Right atrium auricular region (tissue), 2 donors: ENCODE measurements at places on chromosomes 1 and 21. TPM values are rescaled to one million over a fixed set of nuclear protein-coding genes. Genes with fewer than 3 reads are reported as not detected.

The PRKACB gene
- total RNA-seq: 35.0 TPM

The SUSD4 gene
- 17.7 TPM for total RNA-seq

The LAPTM5 gene
- total RNA-seq: 62.8 TPM

- H3K36me3 ChIP-seq: peaks cover 49% of the 10 kb centered on the region
- no peaks in the 10 kb centered on the region for H3K4me1 ChIP-seq
- H3K27me3 ChIP-seq: no peaks in the 10 kb centered on the region
- no peak overlapping the region for H3K27ac ChIP-seq
These were observed 10.9 kb upstream of the CDK11B start for GRCh38 chr1:1669468-1670440.

DNA sequence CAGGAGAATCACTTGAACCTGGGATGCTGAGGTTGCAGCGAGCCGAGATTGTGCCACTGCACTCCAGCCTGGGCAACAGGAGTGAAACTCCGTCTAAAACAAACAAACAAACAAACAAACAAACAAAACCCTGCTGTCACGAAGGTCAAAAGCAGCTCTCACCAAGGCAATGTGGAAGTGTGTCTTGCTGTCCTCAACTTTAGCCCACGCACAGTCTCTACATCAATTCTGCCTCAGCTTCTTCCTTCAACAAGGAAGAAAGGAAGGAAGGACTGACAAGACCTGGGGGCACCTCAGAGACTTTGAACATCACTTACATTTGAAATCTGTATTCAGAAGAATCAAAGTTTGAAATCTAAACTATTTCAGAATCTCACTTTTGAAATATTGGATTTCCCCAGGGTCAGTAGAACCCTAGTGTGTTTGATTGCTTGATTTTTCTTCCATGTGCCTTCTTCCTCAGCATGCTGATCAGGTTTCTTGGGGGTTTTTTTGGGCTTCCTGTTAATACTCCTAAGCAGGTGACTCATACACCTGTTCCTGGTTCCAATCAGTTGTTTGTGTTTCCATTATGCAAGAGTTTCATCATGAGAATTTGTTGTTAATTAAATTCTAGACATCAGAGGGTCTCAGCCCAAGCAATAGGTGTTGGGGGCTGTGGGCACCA, 6.5 kb upstream of the CSTB start:
- no peak overlapping the region for H3K4me3 ChIP-seq
- no peaks in the 10 kb centered on the region for H3K36me3 ChIP-seq
- no peak overlapping the region for H3K27ac ChIP-seq
- no peak for DNase-seq
- H3K27me3 ChIP-seq: no peaks in the 10 kb centered on the region

DNA sequence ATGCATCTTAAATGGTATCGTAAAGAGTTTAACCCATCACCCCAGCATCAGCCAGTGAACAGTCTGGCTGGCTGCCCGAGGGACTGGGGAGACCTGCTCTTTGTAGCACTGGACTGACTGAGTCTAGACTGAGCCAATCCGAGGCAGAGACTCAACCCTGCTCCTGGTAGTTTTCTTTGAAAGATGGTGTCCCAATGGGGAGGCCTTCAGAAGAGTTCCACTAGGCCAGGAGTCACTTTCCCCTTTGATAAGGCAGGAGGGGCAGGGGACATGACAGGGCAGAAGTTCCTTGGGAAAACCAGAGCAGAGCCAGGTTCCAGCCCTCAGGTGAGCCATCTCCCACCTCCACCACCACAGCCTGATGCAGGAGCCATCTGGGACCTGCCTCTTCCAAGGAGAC, 203.5 kb downstream of the CAMTA1 start:
- no peak for DNase-seq
- no peak overlapping the region for H3K27ac ChIP-seq
- no peaks in the 10 kb centered on the region for H3K27me3 ChIP-seq
- no peaks in the 10 kb centered on the region for H3K36me3 ChIP-seq
- H3K4me1 ChIP-seq: no peaks in the 10 kb centered on the region

- no peak for DNase-seq
- no peak overlapping the region for H3K4me3 ChIP-seq
- H3K4me1 ChIP-seq: peaks cover 31% of the 10 kb centered on the region
- H3K27me3 ChIP-seq: no peaks in the 10 kb centered on the region
- H3K27ac ChIP-seq: peak overlapping the region; percentile 38
These were observed 60.4 kb downstream of the KCNN3 start for GRCh38 chr1:154809436-154810413.

- H3K4me1 ChIP-seq: no peaks in the 10 kb centered on the region
- H3K27me3 ChIP-seq: no peaks in the 10 kb centered on the region
- peak overlapping the region; percentile 57 for H3K27ac ChIP-seq
- DNase-seq: no peak
- no peak overlapping the region for H3K4me3 ChIP-seq
These were observed 10.7 kb upstream of the CCN1 start for GRCh38 chr1:85569737-85570404.

GRCh38 chr1:179366093-179366800, 476 bp downstream of the AXDND1 start:
- no peaks in the 10 kb centered on the region for H3K4me1 ChIP-seq
- no peaks in the 10 kb centered on the region for H3K27me3 ChIP-seq
- H3K27ac ChIP-seq: peak overlapping the region; percentile 86
- H3K4me3 ChIP-seq: peak overlapping the region; percentile 61

DNA sequence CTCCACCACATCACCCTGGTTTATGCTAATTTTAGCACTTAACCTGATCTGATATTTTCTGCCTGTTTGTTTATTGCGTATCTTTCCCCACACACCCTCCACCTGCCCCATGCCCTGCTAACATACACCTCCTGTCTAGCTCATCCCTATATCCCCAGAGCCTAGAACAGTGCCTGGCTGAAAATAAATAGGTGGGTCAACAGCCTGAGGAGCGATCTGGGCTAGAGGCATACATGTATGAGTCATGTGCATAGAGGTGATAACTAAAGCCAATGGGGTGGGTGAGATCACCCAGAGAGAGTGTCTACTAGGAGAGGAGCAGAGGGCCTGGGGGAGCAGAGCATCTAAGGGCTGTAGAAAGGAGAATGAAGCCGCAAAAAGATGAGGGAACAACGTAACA, 2.7 kb downstream of the HTR1D start:
- H3K36me3 ChIP-seq: no peaks in the 10 kb centered on the region
- no peak overlapping the region for H3K4me3 ChIP-seq
- H3K27me3 ChIP-seq: peaks cover 19% of the 10 kb centered on the region
- H3K27ac ChIP-seq: no peak overlapping the region
- H3K4me1 ChIP-seq: no peaks in the 10 kb centered on the region

- no peak overlapping the region for H3K27ac ChIP-seq
- no peaks in the 10 kb centered on the region for H3K27me3 ChIP-seq
- no peak for DNase-seq
These were observed 10.6 kb downstream of the ACTL8 start for GRCh38 chr1:17765444-17766411.

- H3K4me3 ChIP-seq: peak overlapping the region; percentile 92
- no peaks in the 10 kb centered on the region for H3K27me3 ChIP-seq
- peak overlapping the region; percentile 97 for H3K27ac ChIP-seq
- H3K4me1 ChIP-seq: peaks cover 15% of the 10 kb centered on the region
- H3K36me3 ChIP-seq: peaks cover 11% of the 10 kb centered on the region
- DNase-seq: no peak
These were observed 553 bp upstream of the NDUFV3 start for GRCh38 chr21:42892582-42892930.

DNA sequence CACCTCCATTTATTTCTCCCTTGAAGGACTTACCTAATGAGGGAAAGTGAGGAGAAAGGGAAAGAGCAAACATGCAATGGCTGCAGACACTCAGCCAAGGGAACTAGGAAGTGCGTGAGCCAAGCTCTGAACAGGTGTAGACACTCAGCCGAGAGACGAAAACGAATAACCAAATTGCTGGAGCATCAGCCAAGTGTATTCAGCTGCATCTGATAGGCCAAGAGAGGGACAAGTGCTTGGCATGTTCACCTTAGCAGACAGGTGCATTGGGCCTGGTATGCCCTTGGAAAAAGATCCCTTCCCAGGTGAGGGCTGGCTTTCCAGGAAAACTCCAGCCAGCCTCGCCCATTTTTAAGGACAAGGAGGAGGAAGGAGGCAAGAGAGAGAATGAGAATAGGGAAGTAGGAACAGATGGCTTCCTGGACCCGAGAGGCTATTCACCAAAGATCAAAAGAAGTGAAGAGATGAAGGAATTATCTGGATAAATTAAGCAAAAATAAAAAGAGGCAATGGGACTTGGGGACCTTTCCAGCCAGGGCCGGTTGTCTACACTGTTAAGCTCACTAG, 184.7 kb downstream of the TOMM20 start:
- DNase-seq: no peak
- no peak overlapping the region for H3K27ac ChIP-seq
- H3K4me3 ChIP-seq: no peak overlapping the region

- H3K4me1 ChIP-seq: no peaks in the 10 kb centered on the region
- no peak overlapping the region for H3K4me3 ChIP-seq
- no peaks in the 10 kb centered on the region for H3K27me3 ChIP-seq
- H3K27ac ChIP-seq: peak overlapping the region; percentile 31
- no peaks in the 10 kb centered on the region for H3K36me3 ChIP-seq
These were observed 48.6 kb upstream of the LMO4 start for GRCh38 chr1:87279966-87280535.

- DNase-seq: no peak
- peak overlapping the region; percentile 54 for H3K27ac ChIP-seq
- H3K4me1 ChIP-seq: peaks cover 12% of the 10 kb centered on the region
- H3K27me3 ChIP-seq: no peaks in the 10 kb centered on the region
- H3K36me3 ChIP-seq: no peaks in the 10 kb centered on the region
These were observed 52.8 kb downstream of the SLC44A3 start for GRCh38 chr1:94872771-94873495.

DNA sequence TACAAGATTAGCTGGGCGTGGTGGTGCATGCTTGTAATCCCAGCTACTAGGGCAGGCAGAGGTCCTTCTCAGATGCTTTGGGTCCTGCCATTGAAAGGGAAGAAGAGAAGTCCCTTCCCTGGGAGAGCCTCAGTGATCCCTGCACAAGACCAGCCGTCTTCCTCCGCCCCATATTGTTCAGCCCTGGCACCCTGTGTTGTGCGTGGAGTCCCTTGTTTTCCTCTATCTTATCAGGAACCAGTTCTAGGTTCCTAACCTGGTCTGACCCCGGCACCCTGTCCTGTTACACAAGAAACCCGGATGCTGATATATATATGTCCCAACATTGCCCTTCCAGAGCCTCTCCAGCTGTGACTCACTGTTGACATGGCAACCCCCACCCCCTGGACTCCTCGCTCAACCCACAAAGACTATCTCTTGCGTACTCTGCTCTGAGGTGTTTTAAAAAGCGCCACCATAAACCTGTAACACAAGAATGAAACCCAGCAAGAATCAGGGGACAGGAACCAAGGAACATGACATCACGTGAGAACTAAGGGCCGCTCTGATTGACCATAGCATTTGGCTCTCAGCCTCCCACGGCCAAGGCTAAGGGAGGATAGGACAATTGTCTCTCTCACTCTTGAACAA, 4.8 kb downstream of the MX2 start:
- peak overlapping the region; percentile 3 for H3K27ac ChIP-seq
- DNase-seq: peak; percentile 85
- no peaks in the 10 kb centered on the region for H3K27me3 ChIP-seq
- H3K4me1 ChIP-seq: peaks cover 51% of the 10 kb centered on the region
- no peak overlapping the region for H3K4me3 ChIP-seq

- peaks cover 58% of the 10 kb centered on the region for H3K4me1 ChIP-seq
- H3K36me3 ChIP-seq: no peaks in the 10 kb centered on the region
- no peak overlapping the region for H3K4me3 ChIP-seq
- H3K27ac ChIP-seq: peak overlapping the region; percentile 40
These were observed 46.7 kb upstream of the PPP2R5A start for GRCh38 chr1:212238552-212238951.

- peak overlapping the region; percentile 77 for H3K27ac ChIP-seq
- DNase-seq: no peak
- H3K4me1 ChIP-seq: peaks cover 82% of the 10 kb centered on the region
- no peak overlapping the region for H3K4me3 ChIP-seq
- H3K27me3 ChIP-seq: no peaks in the 10 kb centered on the region
These were observed 96.4 kb downstream of the C1orf21 start for GRCh38 chr1:184483101-184483683.

DNA sequence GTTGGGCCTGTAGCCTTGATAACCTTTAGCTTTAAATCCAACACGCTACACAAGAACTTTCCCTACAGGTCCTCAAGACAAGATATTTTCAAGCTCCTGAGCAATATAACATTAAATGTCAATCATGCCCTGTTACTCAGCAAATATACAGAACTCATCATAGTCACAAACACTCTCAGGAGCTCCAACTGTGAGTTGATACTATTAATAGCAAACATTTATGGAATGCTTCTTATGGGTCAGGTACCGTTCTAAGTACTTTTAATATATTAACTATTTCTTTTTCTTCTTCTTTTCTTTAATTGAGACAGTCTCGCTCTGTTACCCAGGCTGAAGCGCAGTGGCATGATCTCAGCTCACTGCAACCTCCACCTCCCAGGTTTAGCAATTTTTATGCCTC, 10.1 kb downstream of the EYA3 start:
- H3K27me3 ChIP-seq: no peaks in the 10 kb centered on the region
- H3K27ac ChIP-seq: peak overlapping the region; percentile 57
- peaks cover 35% of the 10 kb centered on the region for H3K4me1 ChIP-seq
- peaks cover 8% of the 10 kb centered on the region for H3K36me3 ChIP-seq
- no peak for DNase-seq

GRCh38 chr1:32241001-32241763, 5.8 kb upstream of the FAM167B start:
- no peaks in the 10 kb centered on the region for H3K27me3 ChIP-seq
- H3K36me3 ChIP-seq: no peaks in the 10 kb centered on the region
- peak overlapping the region; percentile 70 for H3K4me3 ChIP-seq
- H3K27ac ChIP-seq: peak overlapping the region; percentile 88
- H3K4me1 ChIP-seq: peaks cover 28% of the 10 kb centered on the region
- DNase-seq: peak; percentile 73

GRCh38 chr1:36602184-36602583, 119.5 kb upstream of the CSF3R start:
- no peak for DNase-seq
- H3K4me3 ChIP-seq: no peak overlapping the region
- H3K36me3 ChIP-seq: no peaks in the 10 kb centered on the region
- H3K27me3 ChIP-seq: no peaks in the 10 kb centered on the region
- H3K27ac ChIP-seq: no peak overlapping the region

DNA sequence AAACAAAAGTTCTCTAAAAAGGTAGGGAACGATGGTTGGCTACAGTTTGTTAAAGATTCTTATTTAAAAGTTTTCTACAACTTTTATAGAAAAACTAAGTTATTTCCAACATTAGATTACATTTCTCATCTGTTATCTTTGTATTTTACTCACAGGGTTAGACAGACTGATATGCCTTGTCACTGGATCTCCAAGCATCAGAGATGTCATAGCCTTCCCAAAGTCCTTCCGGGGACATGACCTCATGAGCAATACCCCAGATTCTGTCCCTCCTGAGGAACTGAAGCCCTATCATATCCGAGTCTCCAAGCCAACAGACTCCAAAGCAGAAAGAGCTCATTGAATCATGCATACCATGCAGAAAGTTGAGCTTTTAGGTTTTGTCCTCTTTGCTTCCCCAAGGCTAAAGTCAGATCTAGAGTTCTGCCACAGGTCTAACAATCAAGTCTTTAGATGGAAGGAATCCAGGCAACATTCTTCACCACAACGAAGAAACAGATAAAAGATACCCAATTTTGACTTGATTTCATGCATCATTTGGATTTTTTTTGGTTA, 10.3 kb downstream of the GAS5 start:
- peaks cover 4% of the 10 kb centered on the region for H3K4me1 ChIP-seq
- H3K4me3 ChIP-seq: no peak overlapping the region
- DNase-seq: no peak
- H3K36me3 ChIP-seq: peaks cover 35% of the 10 kb centered on the region
